ENCODE measurements at places on chromosomes 1 and 21.
A peak's percentile ranks its signal among the peaks of the same experiment; 100 is the strongest.

GRCh38 chr1:192225703-192226102 lies 67.4 kb downstream of the RGS18 start:
- DNase-seq: peak; percentile 69

DNA sequence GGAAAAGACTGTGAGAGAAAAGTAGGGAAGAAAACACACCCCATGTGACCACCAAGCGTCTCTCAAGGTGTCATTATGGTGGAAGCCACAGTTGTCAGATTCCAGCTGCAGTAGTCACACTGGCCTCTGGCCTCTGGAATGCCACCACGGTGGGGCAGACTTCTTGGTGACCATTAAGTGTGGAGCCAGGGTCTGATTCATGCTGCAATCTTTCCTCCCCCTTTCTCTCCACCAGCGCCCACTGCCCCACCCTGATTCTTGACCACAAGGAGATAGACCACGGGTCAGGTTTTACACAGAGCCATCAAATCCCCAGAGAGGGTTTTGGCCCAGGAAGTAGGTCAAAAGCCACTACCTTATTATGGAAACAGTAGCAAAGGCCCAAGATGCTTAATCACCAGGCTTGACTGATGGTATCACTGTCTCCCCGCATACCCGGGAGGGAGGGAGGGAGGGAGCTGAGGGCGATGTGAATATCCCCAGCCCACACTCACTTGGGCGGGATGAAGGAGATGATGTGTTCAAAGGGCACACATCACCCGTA lies 52.7 kb upstream of the GRHL3 start:
- DNase-seq: peak; percentile 91

- no peak for DNase-seq
Measured at GRCh38 chr1:220407191-220407590, 120.7 kb upstream of the MARK1 start.

DNA sequence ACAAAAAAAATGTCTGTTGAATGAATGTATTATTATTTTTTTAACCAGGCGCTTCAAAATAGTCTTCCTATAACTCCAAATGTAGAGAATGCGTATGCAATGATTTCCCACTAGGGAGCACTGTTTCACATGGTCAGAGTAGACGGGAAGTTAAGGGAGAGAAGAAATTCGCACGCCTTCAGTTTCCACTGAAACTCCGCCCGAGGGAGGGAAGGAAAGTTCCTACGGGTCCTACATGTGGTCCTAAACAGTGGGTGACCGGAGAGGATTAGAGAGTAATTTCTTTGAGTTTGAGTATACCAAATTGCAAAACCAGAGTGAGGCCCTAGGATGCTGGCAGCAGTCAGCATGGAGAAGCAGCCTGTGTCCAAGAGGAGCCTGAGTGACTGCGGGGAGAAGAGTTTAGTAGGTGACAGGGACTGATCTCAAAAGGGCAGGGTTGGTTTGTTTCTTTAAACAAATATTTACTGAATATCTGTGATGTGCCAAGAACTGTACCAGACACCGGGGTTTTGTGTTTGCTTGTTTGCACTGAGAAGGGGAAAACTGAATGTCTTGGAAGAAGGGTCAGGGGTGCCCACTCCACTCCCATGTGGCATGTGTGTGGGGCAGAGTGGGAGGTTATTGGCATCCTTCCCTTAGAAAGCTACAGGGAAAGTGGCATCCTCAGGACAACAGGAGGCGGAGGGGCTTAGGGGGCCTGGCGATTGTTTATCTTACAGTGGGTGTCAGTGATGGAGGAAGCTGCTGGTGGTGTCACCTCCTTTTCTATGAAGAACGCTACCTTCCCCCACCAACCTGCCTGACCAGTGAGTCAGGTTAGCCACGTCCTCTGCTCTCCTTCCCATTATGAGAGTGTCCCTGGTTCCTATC lies 22.8 kb downstream of the RNU5D-1 start:
- peak; percentile 79 for DNase-seq

GRCh38 chr1:179938752-179939151 lies 15.9 kb upstream of the CEP350 start:
- DNase-seq: peak; percentile 60

DNA sequence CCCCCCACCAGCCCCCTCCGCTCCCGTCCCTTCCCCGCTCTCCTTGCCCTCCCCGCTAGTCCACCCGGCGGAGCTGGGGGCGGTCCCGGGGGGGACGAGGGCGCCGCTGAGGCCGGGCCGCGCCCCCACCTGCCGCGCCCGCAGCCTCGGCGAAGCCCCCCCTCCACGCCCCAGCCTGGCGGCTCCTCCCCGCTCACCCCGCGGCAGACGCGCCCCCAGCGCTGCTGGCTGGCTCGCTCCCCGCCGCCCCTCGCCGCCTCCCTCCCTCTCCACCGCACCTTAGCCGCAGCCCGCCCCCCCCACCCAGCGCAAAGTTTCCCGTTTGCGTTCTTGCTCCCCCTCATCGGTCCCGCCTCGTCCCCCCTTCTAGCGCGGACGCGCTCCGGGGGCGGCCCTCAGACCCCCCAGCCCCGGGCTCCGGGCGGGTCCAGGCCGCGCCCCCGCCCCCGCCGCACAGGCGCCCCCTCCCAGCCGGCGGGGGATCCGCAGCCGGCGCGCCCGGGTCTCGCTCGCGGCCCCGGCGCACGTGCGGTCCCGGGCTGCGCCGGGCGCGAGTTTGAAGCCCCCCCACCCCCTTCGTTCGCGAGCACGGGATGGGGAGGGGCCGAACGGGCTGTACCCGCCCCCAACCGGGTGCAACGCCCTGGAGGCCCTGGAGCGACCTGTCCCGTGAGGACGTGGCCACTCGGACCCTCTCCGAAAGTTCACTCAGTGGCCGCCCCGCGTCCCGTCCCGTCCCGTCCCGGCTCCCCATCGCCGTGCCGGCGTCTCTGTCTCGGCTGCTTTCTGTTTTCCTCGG lies 623 bp downstream of the PTPRF start:
- no peak for DNase-seq

DNA sequence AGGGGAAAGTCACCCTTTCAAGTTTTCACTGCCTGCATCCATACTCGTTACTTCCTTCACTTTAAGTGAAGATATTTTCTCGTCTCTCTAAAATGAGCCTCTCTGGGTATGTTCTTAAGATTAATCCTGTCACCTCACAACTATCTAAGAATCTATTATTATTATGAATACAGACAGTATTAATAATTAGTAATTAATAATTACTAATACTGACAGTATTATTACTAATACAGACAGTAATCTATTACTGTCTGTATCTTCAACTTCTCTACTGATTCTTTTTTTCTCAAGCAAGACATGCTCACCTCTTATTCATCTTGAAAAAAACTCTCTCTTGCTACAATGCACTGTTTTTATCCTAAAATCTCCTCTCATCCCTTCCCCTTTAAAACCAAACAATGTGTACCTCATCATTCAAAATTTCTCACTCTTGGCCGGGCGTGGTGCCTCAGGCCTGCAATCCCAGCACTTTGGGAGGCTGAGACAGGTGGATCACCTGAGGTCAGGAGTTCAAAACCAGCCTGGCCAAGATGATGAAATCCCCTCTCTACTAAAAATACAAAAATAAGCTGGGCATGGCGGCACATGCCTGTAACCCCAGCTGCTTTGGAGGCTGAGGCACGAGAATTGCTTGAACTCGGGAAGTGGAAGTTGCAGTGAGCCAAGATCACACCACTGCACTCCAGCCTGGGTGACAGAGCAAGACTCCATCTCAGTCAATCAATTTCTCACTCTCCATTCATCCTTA lies 7.8 kb downstream of the NRDC start:
- no peak for DNase-seq

DNA sequence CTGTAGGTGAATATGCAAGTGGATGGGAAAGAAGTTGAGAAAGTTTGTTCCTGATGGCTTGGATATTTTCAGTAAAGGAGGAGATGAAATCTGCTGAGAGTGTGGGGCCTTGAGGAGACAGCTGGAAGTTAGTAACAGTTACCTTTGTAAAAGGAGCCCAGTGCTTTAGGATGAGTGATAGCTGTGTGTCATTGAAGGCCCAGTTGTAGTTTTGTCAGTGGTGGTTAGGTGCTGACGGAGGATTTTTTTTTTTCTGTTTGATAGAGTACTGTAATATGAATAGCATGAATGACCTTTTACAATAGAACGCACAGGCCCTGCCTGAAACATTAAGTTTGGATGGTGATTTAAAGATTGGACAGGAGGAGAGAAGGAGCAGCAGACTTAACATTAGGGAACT lies 33.3 kb downstream of the LRRC8D start:
- DNase-seq: no peak

GRCh38 chr1:11650331-11650991 lies 3.8 kb downstream of the FBXO2 start:
- peak; percentile 45 for DNase-seq

- DNase-seq: no peak
Measured at GRCh38 chr1:19327736-19328135, 15.6 kb downstream of the SLC66A1 start.

DNA sequence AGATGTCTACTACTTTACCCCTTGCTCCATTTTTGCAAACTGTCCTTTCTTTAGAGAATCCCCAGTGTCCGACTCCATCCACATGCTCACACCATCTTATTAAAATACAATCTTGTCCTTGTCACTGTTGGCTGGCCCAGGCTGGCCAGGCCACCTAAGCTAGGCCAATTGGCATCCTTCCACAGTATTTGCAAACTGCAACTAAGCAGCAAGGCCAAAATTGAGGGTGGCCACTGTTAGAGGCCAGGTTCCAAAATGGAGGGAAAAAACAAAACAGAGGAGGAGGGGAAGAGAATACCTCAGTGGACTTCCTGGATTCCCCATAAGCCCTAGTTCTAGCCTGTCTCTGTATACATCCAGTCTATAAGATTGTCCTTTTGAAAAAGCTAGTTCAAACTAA lies 4.3 kb downstream of the FAM89A start:
- DNase-seq: no peak

GRCh38 chr1:184291701-184292100 lies 95.1 kb upstream of the C1orf21 start:
- no peak for DNase-seq

- DNase-seq: no peak
Measured at GRCh38 chr21:16310176-16310575, 580.4 kb downstream of the USP25 start.

- peak; percentile 54 for DNase-seq
Measured at GRCh38 chr1:164617377-164618201, 58.6 kb downstream of the PBX1 start.

- no peak for DNase-seq
Measured at GRCh38 chr1:54345116-54345515, 61.1 kb downstream of the SSBP3 start.

GRCh38 chr1:207935166-207935583 lies 24.2 kb upstream of the CD34 start:
- DNase-seq: no peak

- no peak for DNase-seq
Measured at GRCh38 chr21:38660333-38661196, 145.2 kb upstream of the ETS2 start.

- peak; percentile 51 for DNase-seq
Measured at GRCh38 chr1:192311281-192311680, 5.5 kb upstream of the RGS21 start.

DNA sequence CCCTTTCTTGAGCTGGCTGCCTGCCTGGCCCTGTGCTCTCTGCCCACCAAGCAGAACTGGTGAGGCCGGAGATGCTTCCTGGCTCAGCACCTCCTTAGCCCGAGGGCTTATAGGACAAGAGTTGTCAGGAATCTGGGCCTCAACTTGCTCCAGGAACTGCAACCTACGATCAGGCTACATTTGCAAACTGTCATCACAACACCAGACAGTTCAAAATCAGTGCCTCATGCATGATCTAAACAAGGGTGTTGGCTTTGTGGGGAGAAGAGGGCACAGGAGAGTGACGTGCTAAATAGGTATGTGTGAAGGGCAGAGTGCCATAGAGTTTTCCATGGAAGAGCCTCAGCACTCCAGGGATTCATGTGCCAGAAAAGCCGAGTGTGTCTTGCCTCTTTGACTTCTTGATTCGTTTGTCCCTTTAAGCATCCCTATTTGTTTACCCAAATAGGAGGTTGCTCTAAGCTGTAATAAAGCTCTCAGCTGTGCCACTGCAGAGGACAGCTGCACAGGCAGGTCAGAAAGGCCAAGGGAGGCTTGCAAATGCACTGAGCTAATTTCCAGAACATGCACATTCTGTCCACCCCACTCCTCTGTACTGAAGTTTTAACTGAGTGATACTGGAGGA lies 30.2 kb upstream of the NEK2 start:
- DNase-seq: no peak
